ENCODE measurements at places on chromosomes 2 and 18.

- DNase-seq, result no peak
Measured at GRCh38 chr2:150282771-150283371, 204.6 kb downstream of the RND3 start.

DNA sequence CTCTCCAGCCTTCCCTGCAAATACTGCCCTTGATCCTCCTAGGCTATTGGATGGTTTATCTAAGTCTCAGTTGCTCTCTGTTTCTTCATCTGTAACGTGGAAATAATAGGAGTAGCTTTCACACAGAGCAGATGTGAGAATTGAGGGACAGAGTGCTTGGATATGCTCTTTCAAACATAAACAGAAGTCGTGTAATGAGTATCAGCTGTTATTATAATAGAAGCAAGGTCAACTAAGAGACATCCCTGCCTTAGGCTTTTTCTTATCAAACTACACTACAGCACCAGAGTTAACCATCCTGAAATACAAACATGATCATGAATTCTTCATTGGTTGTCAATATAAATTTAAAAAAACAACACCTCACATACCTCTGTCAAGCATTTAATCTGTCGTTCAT is 138.2 kb downstream of the DOK6 start:
- DNase-seq, result no peak

GRCh38 chr18:60893355-60894097 is 439.7 kb upstream of the CDH20 start:
- DNase-seq, result no peak

DNA sequence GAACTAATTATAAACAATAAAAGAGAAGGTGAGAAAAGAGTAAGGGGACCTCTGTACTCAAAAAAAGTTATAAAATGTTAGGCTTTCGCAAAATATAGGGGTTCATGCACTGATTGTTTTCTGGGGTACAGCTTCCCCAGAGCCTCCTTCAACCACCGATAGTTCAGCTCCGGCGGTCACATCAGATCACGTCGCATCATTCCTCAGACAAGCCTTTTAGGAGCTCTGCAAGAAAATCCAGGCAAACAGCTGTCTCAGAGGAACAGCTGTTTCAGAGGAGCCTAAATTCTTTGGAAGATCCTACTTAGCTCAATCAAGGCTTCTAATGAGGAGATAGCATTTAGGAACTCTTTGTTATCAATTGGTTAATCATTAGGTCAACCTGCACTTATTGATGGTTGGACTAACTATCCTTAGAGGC is 78.7 kb downstream of the MYCN start:
- no peak for DNase-seq

DNA sequence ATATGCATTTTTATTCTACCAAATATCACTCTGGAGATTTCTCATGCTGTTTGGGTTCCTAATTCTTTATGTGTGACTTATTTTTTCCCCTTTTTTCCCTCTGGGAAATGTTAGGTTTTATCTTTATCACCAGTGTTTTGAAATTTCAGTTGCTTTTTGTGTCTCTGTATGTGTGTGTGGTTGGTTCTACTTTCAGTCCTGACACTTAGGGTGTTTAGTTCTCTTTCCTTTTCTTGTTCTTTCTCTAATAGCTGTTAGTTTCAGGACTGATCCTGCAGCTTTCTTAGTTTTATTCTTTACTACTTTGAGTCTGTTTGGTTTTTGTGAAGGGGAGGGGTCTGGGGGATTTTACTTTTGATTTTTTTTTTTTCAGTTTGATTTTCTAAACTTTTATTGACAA is 23.1 kb downstream of the PPM1B start:
- no peak for DNase-seq

- peak; percentile 63 for DNase-seq
Measured at GRCh38 chr2:217905395-217905794, 97.4 kb downstream of the TNS1 start.

GRCh38 chr2:168465594-168465993 is 9.5 kb downstream of the CERS6 start:
- no peak for DNase-seq

- DNase-seq, result no peak
Measured at GRCh38 chr2:33130544-33130943, 183.8 kb downstream of the LTBP1 start.

- no peak for DNase-seq
Measured at GRCh38 chr2:34529965-34530364, 930.9 kb upstream of the FAM98A start.

Measured in nucleus accumbens (tissue), 56 donors.